ENCODE measurements at places on chromosomes 4 and X.

GRCh38 chr4:38281371-38282071, 321.3 kb downstream of the PTTG2 start:
- no peak for DNase-seq

GRCh38 chrX:100944601-100945000, 15.9 kb upstream of the XKRX start:
- DNase-seq, result no peak

- DNase-seq, result no peak
Observed at GRCh38 chr4:151983854-151984253, 223.0 kb upstream of the GATB start.

DNA sequence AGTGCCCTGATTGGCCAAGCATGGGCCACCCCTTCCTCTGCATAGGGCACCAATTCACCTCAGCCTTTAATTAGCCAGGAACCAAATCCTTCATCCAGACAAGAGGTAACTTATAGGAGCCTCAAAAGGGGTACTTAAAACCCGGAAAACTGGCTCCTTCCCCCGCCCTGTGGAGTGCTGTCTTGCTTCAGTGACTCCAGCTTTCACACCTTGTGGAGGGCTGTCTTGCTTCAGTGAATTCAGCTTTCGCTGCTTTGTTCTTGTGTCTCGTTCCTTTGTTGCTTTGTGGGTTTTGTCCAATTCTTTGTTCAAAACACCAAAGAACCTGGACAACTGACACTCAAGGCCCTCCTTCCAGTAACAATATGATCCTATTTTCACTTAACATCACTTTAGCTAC, 82.2 kb upstream of the FRG1 start:
- DNase-seq, result no peak

GRCh38 chr4:109994415-109994827, 81.7 kb downstream of the EGF start:
- DNase-seq, result no peak

DNA sequence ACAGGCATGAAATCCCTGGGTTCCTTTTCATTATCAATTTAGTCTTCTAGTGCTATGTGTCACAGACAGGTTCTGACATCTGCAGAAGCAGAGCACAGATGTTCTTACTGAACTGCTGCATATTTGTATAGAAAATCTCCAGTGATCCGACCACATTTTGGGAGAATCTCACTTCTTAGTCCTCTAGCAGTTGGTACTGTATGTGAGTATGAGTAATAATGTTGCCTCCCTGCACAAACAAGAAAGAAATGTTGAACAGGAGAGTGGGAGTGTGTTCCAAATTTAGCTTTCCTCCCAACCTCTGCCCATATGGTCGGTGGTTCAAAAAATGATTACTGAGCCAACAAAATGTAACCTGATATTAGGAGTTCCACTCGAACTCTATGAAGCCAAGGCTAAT, 165.3 kb upstream of the GPC4 start:
- no peak for DNase-seq

DNA sequence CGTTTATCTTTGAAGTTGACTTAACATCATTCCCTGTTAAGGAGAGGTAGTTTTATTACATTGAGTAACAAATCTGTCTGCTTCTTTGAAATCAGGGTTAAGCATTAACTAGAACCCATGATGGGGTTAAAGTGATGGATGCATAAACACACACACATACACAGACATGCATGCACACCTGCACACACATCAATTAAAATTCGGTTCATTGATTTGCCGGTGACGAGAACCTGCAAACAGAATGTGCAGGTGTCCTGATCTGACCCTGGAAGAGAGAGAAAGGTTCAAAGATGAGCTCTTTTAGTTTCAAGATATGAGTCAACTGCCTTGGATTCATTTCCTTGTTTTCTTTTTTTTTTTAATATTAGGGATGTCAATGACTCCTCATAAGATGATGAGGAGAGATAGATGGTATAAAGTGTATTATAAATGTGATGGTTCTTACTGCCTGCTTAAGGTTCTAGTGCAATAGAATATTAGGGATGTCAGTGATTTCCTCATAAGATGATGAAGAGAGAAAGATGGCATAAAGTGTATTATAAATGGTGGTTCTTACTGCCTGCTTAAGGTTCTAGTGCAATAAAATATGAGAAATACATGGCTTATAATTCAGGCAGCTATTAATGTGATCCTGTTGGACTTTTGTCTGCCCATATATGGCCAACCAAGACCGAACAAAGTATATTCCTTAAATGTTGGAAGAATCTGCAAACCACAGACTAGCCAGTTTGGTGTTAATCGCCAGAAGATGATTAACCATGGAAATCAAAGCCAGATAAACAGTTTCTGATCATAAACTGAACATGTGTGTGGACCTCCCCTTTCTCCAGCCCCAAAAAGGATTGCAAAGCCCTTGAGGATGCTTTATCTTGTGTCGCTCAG, 14.1 kb upstream of the CD99 start:
- DNase-seq, result no peak

DNA sequence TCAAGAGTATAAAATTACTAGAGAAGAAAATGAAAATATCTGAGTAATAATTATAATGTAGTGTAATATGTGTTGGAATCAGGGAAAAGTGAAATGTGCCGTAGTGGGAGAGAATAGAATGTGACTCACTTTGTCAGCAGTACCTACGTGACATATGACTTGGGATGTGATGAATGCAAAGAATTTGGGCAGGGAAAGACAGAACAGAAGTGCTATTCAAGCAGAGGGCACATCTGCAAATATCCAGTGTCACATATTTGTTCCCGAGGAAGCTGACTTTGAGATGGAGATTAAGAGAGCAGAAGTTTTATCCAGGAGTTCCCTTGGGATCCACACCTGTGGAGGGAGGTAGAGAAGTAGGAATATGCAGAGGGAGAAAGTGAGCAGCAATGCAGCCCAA, 69.3 kb upstream of the HS3ST1 start:
- DNase-seq, result no peak

GRCh38 chr4:15349531-15349935, 78.3 kb upstream of the C1QTNF7 start:
- no peak for DNase-seq

GRCh38 chr4:71945791-71946190, 86.0 kb upstream of the NPFFR2 start:
- DNase-seq, result no peak

- no peak for DNase-seq
Observed at GRCh38 chr4:120922381-120923206, at the start of gene PRDM5. TSS of gene PRDM5 (minus strand) at chr4:120922726. CDS start at chr4:120922608, 118 bp downstream.

DNA sequence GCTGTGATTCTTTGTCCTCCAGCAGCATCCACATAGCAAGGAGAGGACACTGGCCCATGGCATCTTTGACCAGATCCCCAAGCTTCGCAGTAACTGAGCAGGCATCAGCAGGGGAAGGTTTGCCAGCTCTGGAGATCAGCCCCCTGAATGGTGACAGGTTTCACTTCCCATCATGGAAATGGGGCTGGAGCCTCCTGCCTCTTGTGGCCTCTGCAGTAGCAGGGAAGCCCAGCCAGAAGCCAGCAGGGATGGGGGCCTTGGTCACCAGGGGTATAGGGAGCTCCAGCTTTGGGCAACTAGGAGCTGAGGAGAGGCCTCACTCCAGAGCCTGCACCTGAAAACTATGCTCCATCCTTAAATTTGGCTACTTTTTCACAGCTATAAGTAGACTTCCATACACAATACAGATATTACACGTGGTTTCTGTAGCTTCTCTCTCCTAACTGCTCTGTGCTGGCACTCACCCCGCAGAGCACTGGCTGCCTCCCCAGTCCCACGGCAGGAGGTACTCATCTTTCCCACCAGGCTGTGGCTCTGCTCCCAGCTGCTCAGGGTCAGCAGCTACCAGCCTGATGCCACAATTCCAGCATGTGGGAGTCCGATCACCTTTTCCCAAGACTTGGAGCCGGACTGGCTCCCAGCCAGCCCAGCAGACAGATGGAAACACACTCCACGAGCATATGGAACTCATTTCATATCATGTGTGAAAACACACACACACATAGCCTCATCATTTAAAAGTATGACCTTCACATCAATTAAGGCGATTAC, 2.8 kb downstream of the TMEM271 start:
- DNase-seq, result no peak

- DNase-seq, result no peak
Observed at GRCh38 chrX:107758231-107758766, 17.3 kb downstream of the TSC22D3 start.

GRCh38 chrX:152641256-152641875, 3.7 kb downstream of the GABRQ start:
- no peak for DNase-seq

DNA sequence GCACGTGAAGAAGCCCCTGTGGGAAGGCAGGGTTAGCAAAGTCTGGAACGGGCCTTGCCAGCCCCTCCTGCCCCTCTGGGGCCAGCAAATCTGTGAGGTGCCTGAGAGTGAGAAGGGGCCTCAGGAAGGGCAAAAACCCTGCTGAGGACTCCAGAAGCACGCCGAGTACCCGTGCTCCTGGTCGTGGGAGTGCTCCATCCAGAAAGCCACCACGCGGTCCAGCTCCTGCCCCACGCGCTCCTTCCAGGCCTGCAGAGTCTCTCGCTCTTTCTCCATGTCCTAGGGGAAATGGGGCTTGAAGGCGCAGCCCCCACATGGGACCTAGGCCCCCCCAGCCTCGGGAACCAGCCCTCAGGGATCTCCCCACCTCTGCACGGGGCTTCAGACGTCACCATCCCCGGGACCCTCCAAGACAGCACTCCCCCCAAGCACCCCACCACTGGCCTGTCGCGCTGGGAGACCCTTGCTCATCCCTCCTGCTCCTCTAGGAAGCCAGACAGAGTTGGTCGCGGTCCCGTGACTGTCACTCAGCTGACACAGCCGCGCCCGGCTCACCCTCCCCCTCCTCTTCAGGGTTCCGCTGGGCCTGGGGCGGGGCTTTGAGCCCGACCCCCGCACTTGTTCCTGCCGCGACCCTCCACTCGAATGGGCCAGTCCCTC, at the start of gene RENBP:
Gene RENBP, minus strand, starts transcription at position 504 of the 660 bp plus-strand sequence. Its CDS starts 33 bp downstream, at position 471.
- no peak for DNase-seq

DNA sequence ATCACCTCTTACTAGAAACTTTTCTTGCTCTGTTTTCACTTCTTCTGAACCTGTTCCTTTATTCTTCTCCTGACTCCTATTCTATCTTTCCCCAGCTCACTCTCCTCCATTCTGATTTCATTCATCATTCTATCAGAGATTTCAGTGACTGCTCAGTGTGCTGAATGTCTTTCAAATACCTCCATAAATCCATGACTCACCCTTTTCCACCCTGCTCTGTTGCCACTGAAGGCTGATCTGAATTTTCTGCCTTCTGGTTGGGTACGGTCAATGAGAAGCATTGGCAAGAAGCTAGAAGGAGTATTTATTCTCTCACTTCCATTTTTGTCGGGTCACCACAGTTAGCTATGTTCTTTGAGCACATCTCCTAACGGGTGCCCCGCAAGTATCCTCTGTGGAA, 265.9 kb downstream of the CBLL2 start:
- no peak for DNase-seq

DNA sequence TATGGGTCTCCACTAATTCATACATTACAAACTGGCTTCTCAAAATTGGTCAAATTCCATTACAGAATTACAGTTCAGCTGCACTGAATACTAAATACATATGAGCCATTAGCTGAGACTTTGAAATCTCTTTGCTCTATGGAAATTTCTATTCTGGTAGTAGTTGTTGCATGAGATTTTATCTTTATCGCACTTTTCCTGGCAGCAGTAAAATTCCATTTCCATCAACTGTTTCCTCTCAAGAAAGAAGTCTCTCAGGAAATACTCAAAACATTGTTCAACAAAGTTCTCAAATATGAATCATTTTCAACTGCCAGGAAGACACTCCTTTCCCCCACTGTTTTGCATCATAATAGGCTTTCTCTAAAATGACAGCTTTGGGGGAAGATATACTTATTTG, 51.3 kb downstream of the ATP11C start:
- DNase-seq, result no peak

GRCh38 chrX:39957816-39958566, 139.8 kb downstream of the BCOR start:
- no peak for DNase-seq

DNA sequence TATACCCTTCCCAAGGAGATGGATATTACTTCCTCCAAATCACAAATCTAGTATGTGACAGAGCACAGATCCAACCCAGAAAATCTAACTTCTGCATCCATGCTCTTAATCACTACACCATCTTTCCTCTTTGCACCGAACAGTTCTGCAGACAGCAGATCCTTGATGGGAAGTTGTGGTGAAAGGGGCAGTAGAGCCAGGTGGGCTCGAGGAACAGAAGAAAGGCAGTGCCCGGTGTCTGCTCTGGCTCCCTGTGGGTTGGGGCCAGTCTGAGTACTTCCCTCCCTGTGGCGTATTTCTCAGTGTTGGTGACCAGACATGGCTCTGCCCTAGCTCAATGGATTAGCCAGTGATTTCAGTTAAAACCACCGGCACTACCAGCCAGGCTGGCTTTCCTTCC, 15.3 kb downstream of the HOPX start:
- no peak for DNase-seq

- DNase-seq, result no peak
Observed at GRCh38 chr4:57119054-57119651, 9.0 kb upstream of the IGFBP7 start.

GRCh38 chrX:30693999-30694650, 40.9 kb downstream of the GK start:
- no peak for DNase-seq

GRCh38 chrX:10800796-10801195, 180.4 kb upstream of the MID1 start:
- no peak for DNase-seq

DNA sequence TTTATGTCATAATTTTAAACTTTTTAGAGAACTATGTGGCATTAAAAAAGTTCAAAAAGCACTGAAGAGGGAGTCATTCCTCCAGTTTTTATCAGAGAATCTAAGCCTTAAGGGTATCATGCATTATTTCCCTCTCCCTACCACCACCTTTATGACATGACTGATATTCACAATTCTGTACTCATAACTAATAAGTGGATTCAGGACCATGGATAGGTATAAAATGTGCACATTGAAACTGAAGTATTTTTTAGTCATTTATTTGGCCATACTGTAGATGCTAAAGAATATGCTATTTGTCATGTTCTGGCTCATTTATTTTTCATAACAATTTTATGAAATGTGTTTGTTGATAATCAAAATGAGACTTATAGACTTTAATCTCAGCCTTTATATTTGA, 897.5 kb upstream of the AGA start:
- no peak for DNase-seq

All from T-helper 9 cell (primary cell).